Upper lobe of right lung (tissue), 1 donor: ENCODE measurements at places on chromosomes 5 and 9.

DNA sequence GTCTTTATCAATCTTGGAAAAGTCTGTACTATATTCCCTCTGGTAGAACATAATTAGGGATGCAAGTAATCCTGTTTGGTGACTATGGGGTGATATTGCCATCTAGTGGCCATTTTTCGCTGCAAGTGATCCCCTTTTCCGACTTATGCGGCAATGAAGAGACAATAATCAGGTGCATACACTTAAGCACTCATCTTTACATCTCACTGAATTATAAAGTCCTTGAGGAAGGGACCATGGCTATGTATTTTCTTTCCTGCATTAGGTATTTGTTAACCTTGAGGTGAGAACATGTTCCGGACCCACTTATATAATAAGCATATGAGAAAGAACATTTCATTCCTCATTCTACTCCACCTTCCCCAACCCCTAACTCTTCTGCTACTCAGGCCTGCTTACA lies 19.6 kb upstream of the LIX1 start:
- no peaks in the 10 kb centered on the region for H3K4me1 ChIP-seq
- no peak for DNase-seq
- no peak overlapping the region for H3K4me3 ChIP-seq
- H3K27ac ChIP-seq, result no peak overlapping the region
- H3K27me3 ChIP-seq, result no peaks in the 10 kb centered on the region

GRCh38 chr9:94719878-94720277 lies 6.6 kb upstream of the AOPEP start:
- DNase-seq, result no peak
- no peaks in the 10 kb centered on the region for H3K27me3 ChIP-seq
- no peaks in the 10 kb centered on the region for H3K4me1 ChIP-seq
- no peak overlapping the region for H3K4me3 ChIP-seq
- no peaks in the 10 kb centered on the region for H3K36me3 ChIP-seq

GRCh38 chr9:136351252-136351800 lies 12.2 kb downstream of the DNLZ start:
- no peak for DNase-seq
- H3K27me3 ChIP-seq, result no peaks in the 10 kb centered on the region
- H3K36me3 ChIP-seq, result peaks cover 1% of the 10 kb centered on the region

DNA sequence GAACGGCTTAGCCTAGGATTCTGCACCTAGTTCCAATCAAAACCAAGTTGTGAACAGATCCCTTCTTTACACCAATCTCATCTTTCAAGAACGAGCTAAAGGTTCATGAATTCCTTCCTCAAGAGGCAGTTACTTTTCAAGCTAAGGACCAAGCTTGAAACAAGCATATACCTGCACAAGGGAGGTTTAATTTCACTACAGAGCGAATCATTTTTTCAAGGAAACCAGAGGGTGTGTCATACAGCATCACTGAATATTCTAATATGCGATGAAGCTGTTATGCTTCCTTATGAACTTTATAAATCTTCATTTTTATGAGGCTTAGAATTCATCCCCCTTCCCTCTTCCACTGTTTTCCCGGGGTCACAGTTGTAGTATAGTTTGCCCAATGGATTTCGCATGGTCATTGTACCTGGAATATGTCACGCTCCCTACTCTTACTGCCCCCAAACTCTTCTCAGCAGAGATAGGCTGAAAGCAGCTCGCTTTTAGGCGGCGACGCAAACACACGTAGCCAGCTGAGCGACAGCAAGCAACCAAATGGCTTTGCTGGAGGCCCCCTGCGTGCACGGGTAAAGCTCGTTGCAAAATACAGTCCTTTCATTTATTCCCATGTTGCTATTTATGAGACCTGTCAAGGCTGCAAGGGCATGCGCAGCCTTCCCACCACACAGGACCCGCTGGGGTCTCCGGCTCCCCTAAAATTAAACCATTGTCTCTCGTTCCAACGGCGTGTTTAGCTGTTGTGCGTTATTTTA lies 832 bp downstream of the LMBRD2 start:
- peak overlapping the region; percentile 88 for H3K27ac ChIP-seq

- H3K36me3 ChIP-seq, result peaks cover 19% of the 10 kb centered on the region
- peaks cover 75% of the 10 kb centered on the region for H3K4me1 ChIP-seq
- no peak overlapping the region for H3K4me3 ChIP-seq
- H3K27me3 ChIP-seq, result no peaks in the 10 kb centered on the region
Measured at GRCh38 chr5:135391869-135392255, 7.2 kb downstream of the MACROH2A1 start.

GRCh38 chr5:68122439-68123328 lies 92.9 kb upstream of the PIK3R1 start:
- no peaks in the 10 kb centered on the region for H3K36me3 ChIP-seq
- H3K27me3 ChIP-seq, result no peaks in the 10 kb centered on the region
- no peaks in the 10 kb centered on the region for H3K4me1 ChIP-seq
- H3K27ac ChIP-seq, result no peak overlapping the region
- H3K4me3 ChIP-seq, result no peak overlapping the region

DNA sequence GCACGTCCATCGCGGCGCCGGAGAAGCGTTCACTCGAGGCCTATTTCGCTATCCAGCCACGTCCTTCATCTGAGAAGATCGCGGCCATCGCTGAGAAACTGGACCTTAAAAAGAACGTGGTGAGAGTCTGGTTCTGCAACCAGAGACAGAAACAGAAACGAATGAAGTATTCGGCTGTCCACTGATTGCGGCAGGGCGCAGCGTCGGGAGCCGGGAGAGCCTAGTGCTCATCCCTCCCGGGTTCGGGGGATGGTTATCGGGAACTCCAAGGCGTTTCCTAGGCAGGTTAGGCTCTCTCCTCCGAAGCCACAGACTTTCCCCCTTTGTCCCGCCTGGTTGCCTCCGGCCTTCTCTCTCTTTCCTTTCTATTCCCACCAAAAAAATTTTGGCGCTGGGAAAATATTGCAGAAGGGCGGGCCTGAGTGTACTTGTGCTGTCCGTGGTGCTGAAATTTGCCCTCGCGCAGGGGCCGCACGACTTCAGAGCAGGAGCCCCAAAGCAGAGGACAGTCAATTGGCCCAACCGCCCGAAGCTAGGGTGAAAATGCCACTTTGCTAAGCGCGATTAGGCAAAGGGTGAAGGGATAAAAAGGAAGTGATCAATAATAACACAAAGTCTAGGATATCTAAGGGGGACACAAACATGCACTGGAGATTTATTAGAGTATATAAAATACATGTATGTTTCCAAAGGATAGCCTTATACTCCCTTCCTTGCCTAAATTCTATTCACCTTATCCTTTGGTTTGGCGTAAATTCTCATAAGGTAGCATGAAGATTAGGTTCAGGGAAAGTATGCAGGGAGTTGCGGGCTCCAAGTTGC lies 1.8 kb downstream of the POU4F3 start:
- peaks cover 12% of the 10 kb centered on the region for H3K4me1 ChIP-seq
- H3K27me3 ChIP-seq, result peaks cover 96% of the 10 kb centered on the region
- no peak overlapping the region for H3K4me3 ChIP-seq
- DNase-seq, result peak; percentile 72

GRCh38 chr5:181204113-181204825 lies 727 bp downstream of the TRIM7 start:
- no peaks in the 10 kb centered on the region for H3K27me3 ChIP-seq
- peak overlapping the region; percentile 65 for H3K27ac ChIP-seq
- no peaks in the 10 kb centered on the region for H3K36me3 ChIP-seq
- H3K4me1 ChIP-seq, result peaks cover 24% of the 10 kb centered on the region
- DNase-seq, result no peak
- peak overlapping the region; percentile 66 for H3K4me3 ChIP-seq

DNA sequence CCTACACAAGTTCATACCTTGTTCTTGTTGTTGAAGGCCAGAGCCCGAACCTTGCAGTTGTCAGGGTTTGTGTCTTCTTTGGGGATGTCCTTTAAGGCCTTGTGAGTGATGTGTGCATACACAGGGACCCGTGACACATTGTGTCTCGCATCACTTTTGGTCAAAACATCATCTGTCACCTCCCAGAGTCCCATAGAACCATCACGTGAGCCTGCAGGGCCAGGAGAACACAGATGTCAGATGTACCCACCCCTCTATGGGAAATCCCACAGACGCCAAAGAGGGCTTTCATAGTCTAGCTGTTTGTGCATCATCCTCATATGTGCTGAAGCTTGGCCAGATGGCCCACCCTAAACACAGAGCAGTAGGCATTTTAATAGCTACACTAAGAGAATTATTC lies 28.2 kb downstream of the DCAF12 start:
- no peaks in the 10 kb centered on the region for H3K27me3 ChIP-seq
- no peaks in the 10 kb centered on the region for H3K4me1 ChIP-seq
- no peak for DNase-seq
- peaks cover 92% of the 10 kb centered on the region for H3K36me3 ChIP-seq
- no peak overlapping the region for H3K4me3 ChIP-seq

GRCh38 chr5:58970766-58971165 lies 387.9 kb downstream of the RAB3C start:
- H3K27me3 ChIP-seq, result no peaks in the 10 kb centered on the region
- H3K4me1 ChIP-seq, result no peaks in the 10 kb centered on the region
- H3K4me3 ChIP-seq, result no peak overlapping the region
- H3K27ac ChIP-seq, result no peak overlapping the region
- no peak for DNase-seq
- peaks cover 16% of the 10 kb centered on the region for H3K36me3 ChIP-seq

- no peak overlapping the region for H3K27ac ChIP-seq
- H3K36me3 ChIP-seq, result no peaks in the 10 kb centered on the region
- no peak overlapping the region for H3K4me3 ChIP-seq
- H3K4me1 ChIP-seq, result peaks cover 7% of the 10 kb centered on the region
Measured at GRCh38 chr9:18989865-18990264, 43.1 kb downstream of the SAXO1 start.

GRCh38 chr5:176789873-176790615 lies 20.3 kb upstream of the UNC5A start:
- no peak overlapping the region for H3K4me3 ChIP-seq
- no peaks in the 10 kb centered on the region for H3K4me1 ChIP-seq
- DNase-seq, result no peak
- H3K36me3 ChIP-seq, result no peaks in the 10 kb centered on the region

DNA sequence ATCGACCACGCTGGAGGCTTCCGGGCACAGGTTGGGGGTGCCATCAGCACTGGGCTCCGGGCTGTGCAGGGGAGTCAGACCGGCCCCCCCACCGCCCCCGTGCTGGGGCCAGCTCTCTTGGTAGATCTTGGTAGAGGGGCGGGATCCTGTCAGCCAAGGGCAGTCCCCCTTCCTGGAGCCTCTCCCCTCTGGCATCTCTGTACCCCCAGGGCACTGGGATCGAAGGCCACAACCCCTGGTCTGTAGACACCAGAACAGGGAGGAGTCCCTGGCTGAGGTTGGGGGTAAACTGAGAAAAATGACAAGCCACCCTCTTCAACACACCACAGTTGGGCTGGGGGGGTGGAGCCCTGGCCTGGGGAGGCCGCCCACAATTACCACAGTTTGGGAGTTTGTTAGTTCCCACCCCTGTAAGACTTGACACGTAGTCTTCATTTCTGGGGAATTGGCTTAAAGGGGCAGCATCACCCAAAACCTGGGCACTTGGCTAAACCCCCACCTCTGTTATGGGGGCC lies 882 bp downstream of the CERCAM start:
- DNase-seq, result no peak
- peaks cover 18% of the 10 kb centered on the region for H3K4me1 ChIP-seq
- no peaks in the 10 kb centered on the region for H3K27me3 ChIP-seq
- H3K36me3 ChIP-seq, result no peaks in the 10 kb centered on the region

GRCh38 chr5:83564069-83564749 lies 92.7 kb downstream of the VCAN start:
- H3K27me3 ChIP-seq, result no peaks in the 10 kb centered on the region
- H3K36me3 ChIP-seq, result no peaks in the 10 kb centered on the region
- H3K4me3 ChIP-seq, result no peak overlapping the region
- DNase-seq, result no peak
- H3K4me1 ChIP-seq, result no peaks in the 10 kb centered on the region
- no peak overlapping the region for H3K27ac ChIP-seq

GRCh38 chr9:14936491-14936890 lies 26.3 kb upstream of the FREM1 start:
- no peak overlapping the region for H3K27ac ChIP-seq
- no peaks in the 10 kb centered on the region for H3K27me3 ChIP-seq
- no peak for DNase-seq
- no peaks in the 10 kb centered on the region for H3K36me3 ChIP-seq

DNA sequence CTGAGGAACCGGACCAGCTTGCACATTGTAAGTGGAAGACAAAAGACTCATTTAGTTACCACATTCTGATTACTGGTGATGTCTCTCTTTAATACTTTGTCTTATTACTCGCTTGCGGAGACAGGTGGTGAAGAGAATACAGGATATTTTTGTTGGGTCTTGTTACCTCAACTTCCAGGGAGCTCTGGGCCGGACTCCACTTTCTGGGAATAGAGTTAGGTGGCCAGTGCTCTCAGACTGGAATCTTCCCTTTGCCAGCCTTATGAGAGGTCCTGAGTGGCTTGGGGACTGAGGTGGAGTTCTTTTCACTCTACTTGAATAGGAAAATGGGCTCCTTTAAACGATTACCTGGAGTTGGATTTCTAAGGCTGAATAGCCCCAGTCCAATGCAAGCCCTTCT lies 33.3 kb upstream of the SPRY4 start:
- peak overlapping the region; percentile 60 for H3K4me3 ChIP-seq
- H3K36me3 ChIP-seq, result no peaks in the 10 kb centered on the region
- DNase-seq, result no peak
- H3K4me1 ChIP-seq, result peaks cover 25% of the 10 kb centered on the region

DNA sequence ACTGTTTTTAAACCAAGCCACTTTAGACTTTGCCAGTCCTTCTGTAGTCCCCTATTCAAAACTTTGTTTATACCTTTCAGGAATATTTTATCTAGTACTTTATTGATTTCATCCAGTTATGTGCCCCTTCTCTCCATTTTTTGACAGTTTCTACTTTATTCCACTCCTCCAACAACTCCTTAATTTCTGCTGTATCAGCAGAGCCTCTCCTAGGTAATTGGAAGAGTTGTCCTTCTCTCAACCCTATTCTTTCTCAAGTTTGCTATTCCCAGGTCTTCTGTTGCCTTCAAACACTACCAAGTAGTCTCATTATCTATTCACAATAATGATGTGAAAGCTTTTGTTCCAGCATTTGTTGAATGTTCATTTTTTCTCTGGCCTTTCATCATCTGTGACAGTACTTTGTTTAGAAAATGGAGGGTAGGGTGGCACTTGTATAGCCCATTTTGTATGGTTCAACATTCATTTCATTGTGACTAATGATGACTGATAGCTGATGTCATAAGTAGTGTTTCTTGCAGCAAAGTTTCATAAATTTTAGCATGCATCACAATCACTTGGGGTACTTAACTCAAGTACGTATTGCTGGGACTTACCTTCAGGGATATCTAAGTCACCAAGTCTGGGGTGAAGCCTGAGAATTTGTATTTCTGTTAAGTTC lies 204.4 kb upstream of the DMRT1 start:
- H3K27ac ChIP-seq, result no peak overlapping the region
- no peaks in the 10 kb centered on the region for H3K27me3 ChIP-seq
- no peak overlapping the region for H3K4me3 ChIP-seq
- DNase-seq, result no peak
- H3K4me1 ChIP-seq, result no peaks in the 10 kb centered on the region
